AG20443 (cell line): ENCODE measurements at places on chromosomes 1 and 21.

- DNase-seq = no peak
Observed at GRCh38 chr1:234820597-234820996, 210.6 kb upstream of the IRF2BP2 start.

DNA sequence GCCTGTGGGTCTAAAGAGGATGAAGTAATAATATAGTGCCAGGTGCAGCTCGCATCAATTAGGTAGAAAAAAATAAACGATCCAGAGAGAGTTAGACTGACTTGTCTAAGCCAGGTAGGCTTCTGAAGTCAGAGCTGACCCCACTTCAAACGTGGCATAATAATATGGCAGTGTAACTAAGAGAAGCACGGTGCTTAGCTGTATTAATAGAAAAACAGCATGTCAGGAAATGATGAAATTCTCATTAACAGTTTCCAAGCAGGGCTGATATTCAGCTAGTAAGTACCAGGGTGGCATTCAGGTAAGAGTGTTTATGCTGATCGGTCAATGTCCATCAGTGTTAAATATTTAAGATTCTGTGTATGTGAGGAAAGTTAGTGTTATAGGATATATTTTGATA lies 145.8 kb upstream of the SAMSN1 start:
- no peak for DNase-seq

- no peak for DNase-seq
Observed at GRCh38 chr1:205321959-205322283, 376 bp upstream of the NUAK2 start.

- DNase-seq = no peak
Observed at GRCh38 chr1:240985081-240985480, 371.9 kb downstream of the RGS7 start.

DNA sequence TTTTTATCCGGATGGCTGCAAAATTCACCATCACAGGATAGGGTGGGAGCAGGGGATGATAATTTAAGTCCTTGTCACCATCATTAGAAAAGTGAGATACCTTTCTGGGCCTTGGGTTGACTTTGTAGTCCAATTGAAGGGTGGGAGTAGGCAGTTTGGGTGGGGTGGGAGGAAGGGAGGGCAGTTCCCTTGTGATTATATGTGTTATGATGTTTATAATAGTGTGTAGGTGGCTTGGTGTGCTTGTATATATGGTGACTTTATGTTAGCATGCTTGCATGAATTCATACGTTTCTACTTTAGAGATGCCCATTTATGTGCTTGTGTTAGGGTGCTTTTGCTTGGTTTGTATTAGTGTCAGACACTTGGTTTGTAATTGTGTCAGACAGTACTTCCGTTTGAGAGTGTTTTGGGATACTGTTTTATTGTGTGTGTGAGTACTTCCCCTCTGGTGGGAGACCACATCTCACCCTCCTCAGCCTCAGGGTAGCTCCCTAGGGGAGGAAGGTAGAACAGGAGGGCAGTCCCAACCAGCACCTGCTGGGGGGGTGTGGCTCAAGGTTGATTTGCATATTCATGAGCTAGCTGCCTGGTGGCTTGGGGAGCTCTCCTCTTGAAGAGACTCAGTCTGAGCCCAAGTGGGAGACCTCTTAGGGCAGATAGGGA lies 6.3 kb upstream of the POU3F1 start:
- DNase-seq = no peak

GRCh38 chr1:224569276-224569675 lies 46.8 kb upstream of the CNIH3 start:
- DNase-seq = no peak

DNA sequence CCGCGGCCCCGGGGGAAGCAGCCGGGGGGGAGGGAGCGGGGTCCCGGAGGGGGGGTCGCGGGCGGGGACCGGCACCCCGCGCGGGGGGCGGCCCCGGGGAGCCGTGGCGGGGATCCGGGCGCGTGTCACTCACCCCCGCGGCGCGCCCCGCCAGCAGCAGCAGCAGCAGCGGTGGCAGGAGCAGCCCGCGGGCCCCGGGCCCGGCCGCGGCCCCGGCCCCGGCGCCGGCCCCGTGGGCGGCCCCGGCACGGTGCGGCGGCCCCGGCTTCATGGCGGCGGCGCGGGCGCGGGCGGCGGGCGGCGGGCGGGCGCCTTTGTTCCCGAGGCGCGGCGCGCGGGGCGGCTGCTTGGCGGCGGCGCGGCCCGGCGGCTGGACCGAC lies 252 bp downstream of the SDC3 start:
- no peak for DNase-seq

GRCh38 chr1:199954699-199955098 lies 72.8 kb upstream of the NR5A2 start:
- peak; percentile 32 for DNase-seq

DNA sequence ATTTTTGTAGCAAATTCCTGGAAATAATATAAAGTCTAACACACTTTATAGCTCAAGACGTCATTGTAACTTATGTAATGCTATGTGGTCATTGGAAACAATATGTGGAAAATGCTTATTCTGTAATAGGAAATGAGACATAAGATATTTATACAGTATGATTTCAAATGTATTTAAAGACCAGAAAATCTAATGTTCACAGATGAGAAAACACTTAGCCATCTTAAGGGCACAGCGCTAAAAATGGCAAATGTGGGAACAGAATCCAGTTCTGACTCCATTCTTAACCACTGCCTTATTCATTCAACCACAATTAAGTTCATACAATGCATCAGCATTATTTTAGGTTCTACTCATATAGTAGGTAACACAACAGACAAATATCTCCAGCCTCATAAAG lies 12.5 kb downstream of the CSDE1 start:
- DNase-seq = no peak

DNA sequence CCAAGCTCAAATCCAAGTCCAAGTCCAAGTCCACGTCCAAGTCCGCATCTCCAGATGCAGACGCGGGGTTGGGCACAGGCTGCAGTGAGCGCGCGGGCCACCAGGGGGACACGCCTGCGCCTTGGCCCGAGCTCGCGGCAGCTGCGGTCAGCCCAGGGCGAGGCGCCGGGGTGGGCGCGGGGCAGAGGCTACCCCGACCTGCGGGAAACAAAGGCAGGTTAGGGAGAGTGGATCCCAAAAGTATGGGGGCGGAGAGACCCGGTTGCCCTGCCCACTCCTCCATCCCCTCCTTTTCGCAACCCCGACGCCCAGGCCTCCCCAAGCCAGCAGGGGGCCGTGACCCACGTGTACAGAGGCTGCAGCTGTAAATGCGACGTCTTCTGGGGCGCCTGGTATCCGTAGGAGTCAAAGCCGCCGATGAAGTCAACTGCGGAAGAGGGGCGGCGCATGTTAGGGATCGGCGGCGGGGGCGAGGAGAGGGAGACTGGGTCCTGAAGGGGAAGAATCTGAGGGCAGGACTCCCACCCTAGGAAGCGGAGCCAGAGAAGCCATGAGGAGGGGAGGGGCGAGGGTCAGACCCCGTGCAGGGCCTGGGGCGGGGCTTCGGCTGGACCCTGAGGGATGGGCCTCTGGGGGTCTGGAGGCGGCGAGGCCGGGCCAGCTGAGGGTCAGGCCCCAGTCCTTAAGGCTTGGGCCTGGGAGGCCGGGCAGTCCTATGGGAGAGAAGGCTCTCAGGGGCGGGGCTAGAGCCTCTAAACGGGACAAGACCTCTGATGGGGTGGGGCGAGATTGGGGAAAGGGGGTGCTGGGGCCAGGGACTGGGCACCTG lies 58.0 kb downstream of the NKAIN1 start:
- DNase-seq = peak; percentile 81

- no peak for DNase-seq
Observed at GRCh38 chr1:157137408-157138219, 581 bp downstream of the ETV3 start.

DNA sequence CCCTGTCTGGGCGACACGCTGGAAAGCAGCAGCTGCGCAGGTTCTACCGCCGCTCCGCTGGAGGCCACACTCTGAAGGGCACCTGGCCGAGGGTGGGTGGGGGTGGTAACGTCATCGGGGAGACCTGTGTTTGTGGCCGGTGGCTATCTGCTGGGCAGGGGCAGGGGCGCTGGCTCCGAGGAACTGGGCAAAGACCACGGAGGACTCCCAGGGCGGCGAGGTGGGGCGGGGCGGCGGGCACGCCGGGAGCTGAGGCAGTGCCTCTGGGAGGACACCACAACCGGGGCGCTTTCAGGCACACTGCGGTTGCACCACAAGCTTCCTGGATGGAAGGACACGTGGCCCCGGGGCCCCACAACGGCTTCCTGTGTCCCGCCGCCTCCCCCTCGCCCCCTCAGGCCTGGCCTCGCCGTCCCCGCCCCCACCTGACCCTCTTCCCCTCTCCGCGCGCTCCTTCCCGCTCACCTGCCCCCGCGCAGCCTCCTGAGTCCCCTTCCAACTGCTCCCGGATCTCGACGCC lies 3.3 kb upstream of the DENND2D start:
- DNase-seq = peak; percentile 77

GRCh38 chr1:14083277-14083676 lies 383.3 kb downstream of the PRDM2 start:
- no peak for DNase-seq

- peak; percentile 48 for DNase-seq
Observed at GRCh38 chr1:41454406-41454805, 30.1 kb downstream of the EDN2 start.

DNA sequence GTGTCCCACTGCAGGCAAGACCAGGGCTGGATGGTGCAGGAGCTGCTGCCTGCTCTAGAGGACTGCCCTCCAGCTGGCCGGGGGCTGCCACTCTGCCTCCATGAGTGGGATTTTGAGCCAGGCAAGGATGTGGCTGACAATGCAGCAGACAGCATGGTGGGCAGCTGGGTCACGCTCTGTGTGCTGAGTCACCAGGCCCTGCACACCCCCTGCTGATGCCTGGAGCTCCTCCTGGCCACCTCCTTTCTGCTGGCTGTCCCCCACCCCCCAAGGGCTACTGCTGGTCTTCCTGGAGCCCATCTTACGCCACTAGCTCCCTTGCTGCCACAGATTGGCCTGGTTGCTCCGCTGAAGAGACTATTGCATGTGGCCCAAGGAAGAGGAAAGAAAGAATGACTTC lies 3.9 kb upstream of the ZSCAN20 start:
- no peak for DNase-seq

- peak; percentile 63 for DNase-seq
Observed at GRCh38 chr1:155938220-155938627, 3.2 kb upstream of the RXFP4 start.

GRCh38 chr1:111199881-111200801 lies at the start of gene DENND2D:
Gene DENND2D, minus strand, starts transcription at chr1:111200646. Its CDS starts 187 bp downstream, at chr1:111200459.
- DNase-seq = no peak

- no peak for DNase-seq
Observed at GRCh38 chr1:187456446-187456845, 627.7 kb downstream of the PLA2G4A start.

- DNase-seq = no peak
Observed at GRCh38 chr1:156128654-156129597, 14.4 kb downstream of the LMNA start.

GRCh38 chr21:41064334-41064791 lies 103.6 kb upstream of the BACE2 start:
- DNase-seq = no peak

- no peak for DNase-seq
Observed at GRCh38 chr1:152953761-152954160, 6.8 kb downstream of the SPRR5 start.

- DNase-seq = no peak
Observed at GRCh38 chr1:2820731-2821372, 19.4 kb upstream of the TTC34 start.

GRCh38 chr21:39066829-39067780 lies 116.1 kb downstream of the PSMG1 start:
- DNase-seq = no peak

GRCh38 chr21:35216996-35217395 lies 167.9 kb upstream of the RUNX1 start:
- no peak for DNase-seq

- no peak for DNase-seq
Observed at GRCh38 chr21:34730756-34731445, 62.1 kb downstream of the CLIC6 start.

GRCh38 chr1:234716908-234717375 lies 107.0 kb upstream of the IRF2BP2 start:
- peak; percentile 32 for DNase-seq

- no peak for DNase-seq
Observed at GRCh38 chr21:17725339-17725738, 93.8 kb downstream of the C21orf91 start.

DNA sequence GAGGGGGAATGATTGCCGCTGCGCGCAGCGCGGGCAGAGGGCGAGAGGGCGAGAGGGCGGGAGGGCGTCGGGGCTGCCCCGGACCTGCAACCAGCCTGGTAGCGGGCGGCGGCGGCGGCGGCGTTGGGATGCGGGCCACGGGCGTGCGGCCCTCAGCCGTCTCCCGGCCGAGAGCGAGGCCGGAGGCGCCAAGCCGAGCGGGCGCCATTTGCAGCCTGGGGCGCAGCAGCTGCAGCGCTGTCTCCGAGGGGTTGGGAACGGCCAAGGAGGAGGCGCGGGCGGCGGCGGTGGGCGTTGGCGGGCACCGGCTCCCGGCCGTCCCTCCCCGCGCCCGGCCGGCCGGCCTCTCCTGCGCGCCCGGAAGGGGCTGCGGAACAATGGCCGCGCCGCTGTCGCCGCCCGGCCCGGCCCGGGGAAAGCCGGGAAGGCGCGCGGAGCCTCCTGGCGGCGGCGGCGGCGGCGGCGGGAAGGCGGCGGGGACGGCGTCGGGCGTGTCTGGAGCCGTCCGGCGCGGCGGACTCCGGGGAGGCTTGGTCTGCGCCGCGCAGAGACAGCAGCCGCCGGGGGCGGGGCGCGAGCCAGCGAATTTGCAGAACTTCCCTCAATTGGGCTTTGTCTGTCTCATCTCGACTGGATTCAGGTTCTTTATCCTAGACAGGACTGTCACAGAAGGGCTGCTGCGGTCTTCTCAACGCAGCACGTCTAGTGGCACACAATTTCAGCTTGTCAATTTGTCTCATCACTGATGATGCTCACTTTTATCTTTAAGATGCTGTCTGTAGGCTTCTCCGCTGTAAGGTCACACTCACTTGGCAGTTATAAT lies 35.7 kb downstream of the ZBTB8B start:
- DNase-seq = peak; percentile 95

DNA sequence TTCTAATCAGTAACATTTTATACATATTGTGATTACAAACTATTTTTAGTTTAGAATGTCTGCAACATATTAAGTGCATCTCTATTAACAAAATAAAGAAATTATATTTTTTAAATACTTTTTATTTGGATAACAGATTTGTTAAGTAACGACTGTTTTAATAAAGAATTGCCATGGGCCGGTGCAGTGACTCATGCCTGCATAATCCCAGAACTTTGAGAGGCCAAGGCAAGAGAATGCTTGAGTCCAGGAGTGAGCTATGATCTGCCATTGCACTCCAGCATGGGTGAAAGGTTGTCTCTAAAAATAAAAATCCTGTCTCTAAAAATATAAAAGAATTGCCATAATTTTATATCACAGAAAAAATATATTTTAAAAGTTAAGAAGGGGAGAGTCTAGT lies 4.1 kb downstream of the LRRIQ3 start:
- peak; percentile 12 for DNase-seq

DNA sequence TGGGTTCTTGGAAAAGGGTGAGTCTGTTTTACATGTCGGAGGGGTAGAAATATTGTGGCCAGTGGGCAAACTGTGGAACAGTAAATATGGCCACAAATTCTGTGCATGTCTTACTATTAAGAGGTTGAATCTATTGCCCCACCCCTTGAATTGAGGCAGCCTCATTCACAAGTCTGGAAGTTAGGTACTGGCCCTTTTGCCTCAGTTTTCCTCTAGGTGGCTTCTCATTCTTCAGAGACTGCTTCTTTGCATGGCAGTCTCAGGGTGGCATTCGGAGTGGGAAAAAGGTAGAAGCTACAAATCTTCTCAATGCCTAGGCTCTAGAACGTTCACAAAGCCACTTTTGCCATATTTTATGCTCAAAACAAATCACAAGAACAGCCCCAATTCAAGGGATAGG lies 57.2 kb downstream of the SLC9C2 start:
- DNase-seq = no peak
